Occipital lobe (tissue), 3 donors: ENCODE measurements at places on chromosomes 13 and 19.

DNA sequence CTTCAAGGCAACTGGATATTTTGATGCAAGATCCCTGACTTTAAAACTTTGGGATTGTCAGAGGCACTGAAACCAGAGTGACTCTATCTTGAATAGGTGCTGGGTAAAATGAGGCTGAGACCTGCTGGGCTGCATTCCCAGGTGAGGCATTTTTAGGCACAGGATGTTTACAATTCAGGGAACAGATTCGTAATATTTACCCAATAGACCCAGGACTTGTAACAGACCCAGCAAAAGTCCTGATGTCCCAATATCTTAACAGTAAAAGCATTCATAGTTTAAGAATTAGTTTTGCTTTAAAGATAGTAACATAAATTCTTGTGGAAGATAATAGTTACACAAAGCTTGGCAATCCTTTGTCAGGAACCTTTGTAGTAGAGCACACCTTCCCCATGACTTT is 166.2 kb downstream of the FGF14 start:
- no peak for DNase-seq

GRCh38 chr13:27461940-27462584 is 11.7 kb upstream of the MTIF3 start:
- DNase-seq: no peak

- no peak for DNase-seq
Measured at GRCh38 chr13:59603646-59604045, 560.1 kb downstream of the DIAPH3 start.

GRCh38 chr13:29532821-29533220 is 62.7 kb downstream of the SLC7A1 start:
- DNase-seq: no peak

DNA sequence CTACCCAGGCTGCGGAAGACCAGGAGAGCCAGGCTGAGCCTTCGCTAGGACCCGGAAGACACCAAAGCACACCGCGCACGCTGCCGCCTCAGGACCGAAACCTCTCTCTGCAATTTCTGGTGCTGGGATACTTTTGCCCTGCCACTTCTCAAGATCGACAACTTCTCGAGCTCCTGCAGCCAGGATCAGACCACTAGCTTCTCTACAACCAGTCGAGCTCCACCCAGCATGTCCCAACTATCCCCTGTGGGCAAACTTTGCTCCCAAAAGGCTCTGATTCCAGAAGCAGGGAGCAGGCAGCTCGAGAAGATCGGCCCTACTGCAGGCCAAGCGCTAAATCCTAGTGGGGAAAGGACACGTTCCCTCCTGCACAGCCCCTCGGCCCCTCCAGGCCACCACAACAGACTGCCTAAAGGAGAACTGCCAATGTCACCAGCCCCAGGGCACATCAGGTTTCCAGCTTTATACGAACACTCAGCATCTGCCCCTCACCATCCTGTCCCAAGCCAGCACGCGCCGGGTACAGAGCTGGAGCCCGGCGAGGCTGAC is 979 bp downstream of the AKAP8 start:
- DNase-seq: no peak

GRCh38 chr19:56189785-56190184 is 7.8 kb downstream of the ZSCAN5B start:
- DNase-seq: no peak

GRCh38 chr13:114145722-114146121 is 13.3 kb upstream of the RASA3 start:
- no peak for DNase-seq

- DNase-seq: no peak
Measured at GRCh38 chr19:13951043-13951442, 1.3 kb upstream of the DCAF15 start.

GRCh38 chr13:101523154-101524131 is 71.0 kb downstream of the ITGBL1 start:
- DNase-seq: peak; percentile 8
